HCT116 (cell line): ENCODE measurements at places on chromosomes 16 and 17. TPM values are rescaled to one million over a fixed set of nuclear protein-coding genes. Genes with fewer than 3 reads are reported as not detected.

DNA sequence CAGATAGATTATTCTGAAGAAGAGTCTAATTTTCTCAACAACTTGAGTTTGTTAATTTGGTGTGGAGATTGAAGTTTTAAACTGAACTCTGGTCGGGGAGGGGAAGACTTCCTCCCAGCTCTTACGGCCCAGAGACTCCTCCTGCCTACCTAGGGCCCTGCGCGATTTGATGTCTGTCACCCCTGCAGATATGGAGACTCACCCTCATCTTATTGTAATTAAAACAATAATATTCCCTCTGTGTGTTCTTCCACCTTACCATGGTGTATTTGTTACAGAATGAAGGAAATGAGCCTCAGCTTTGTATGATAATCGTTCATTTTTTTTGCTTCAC is 184.4 kb upstream of the CACNG5 start:
- peaks cover 14% of the 10 kb centered on the region for H3K4me1 ChIP-seq
- no peak overlapping the region for H3K4me3 ChIP-seq
- no peaks in the 10 kb centered on the region for H3K36me3 ChIP-seq
- H3K27ac ChIP-seq, result no peak overlapping the region

DNA sequence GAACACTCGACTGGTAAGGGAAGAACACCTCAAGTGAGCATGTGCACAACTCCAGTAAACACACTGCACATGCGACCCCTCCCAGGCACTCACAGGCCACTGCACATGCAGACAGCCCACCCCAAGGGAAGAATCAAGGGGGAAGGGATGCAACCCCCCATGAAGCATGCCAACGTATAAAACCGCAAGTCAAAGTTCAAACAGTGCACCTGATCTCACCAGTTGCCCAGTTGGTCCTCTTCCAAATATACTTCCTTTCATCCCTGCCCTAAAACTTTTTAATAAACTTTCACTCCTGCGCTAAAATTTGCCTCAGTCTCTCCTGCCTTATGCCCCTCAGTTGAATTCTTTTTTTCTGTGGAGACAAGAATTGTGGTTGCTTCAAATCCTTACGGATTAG is 51.0 kb upstream of the TOM1L1 start:
- H3K4me3 ChIP-seq, result no peak overlapping the region
- no peaks in the 10 kb centered on the region for H3K27me3 ChIP-seq
- no peaks in the 10 kb centered on the region for H3K4me1 ChIP-seq
- no peak for DNase-seq
- no peak overlapping the region for H3K27ac ChIP-seq

DNA sequence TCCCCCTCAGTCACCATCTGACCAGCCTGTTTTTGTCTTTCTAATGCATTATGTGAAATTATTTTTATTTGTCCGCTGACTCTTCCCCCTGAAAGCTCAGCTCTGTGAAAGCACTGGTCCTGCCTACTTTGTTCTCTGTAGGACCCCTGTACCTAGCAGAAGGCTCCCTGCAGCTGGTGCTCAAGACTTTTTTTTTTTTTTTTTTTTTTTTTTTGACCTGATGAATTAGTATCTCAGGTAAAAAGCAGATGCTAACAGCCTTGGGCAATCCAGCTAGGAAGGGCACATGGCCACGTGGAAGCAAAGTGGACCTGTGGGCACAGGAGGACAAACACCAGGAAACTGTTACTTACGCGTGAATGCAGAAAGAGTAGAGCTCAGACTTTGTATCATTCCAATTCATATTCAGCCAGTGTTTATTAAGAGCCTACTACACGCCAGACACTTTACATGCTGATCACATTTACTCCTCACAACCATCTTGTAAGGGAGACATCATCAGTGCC is 629 bp upstream of the UNC119 start:
- peak overlapping the region; percentile 81; the same call in 1 of the 2 replicates for H3K4me3 ChIP-seq
- peaks cover 12% of the 10 kb centered on the region; the same call in 1 of the 2 replicates for H3K36me3 ChIP-seq
- no peak for DNase-seq
- no peaks in the 10 kb centered on the region for H3K27me3 ChIP-seq
- H3K4me1 ChIP-seq, result peaks cover 18% of the 10 kb centered on the region

DNA sequence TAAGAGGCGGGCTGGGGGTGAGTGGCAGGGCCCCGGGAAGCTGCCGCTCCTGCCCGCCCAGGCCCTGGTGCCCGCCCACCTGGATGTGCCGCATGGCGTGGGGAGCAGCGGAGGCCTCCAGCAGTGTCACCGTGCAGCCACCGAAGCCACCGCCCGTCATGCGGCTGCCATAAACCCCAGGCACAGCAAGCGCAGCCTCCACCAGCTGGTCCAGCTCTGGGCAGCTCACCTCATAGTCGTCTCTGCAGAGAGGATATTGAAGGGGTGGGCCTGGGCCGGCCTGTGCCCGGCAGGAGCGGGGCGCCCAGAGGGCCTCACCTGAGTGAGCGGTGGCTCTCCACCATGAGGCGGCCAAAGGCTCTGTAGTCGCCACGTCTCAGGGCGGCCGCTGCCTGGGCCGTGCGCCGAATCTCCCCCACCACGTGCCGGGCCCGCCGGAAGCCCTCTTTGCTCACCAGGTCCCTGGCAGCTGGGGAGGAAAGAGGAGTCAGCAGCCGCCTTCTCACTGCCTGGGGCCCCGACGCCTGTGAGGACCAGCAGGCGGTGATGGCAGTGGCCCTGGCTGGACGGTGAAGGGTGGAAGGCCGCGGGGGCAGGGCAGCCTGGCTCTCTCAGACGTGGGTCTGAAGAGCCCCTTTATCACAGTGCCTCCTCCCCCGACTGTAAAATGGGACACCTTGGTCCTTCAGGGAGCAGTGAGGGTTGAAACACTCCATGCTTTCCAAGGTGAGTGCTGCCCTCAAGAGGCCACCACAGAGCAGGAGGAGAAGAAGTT is 6.7 kb downstream of the GALK1 start:
- no peak for DNase-seq
- no peak overlapping the region for H3K4me3 ChIP-seq
- peaks cover 9% of the 10 kb centered on the region; the same call in 1 of the 2 replicates for H3K4me1 ChIP-seq
- no peak overlapping the region; the same call in 1 of the 2 replicates for H3K27ac ChIP-seq

Gene METTL23
- 57.8 TPM for total RNA-seq

DNA sequence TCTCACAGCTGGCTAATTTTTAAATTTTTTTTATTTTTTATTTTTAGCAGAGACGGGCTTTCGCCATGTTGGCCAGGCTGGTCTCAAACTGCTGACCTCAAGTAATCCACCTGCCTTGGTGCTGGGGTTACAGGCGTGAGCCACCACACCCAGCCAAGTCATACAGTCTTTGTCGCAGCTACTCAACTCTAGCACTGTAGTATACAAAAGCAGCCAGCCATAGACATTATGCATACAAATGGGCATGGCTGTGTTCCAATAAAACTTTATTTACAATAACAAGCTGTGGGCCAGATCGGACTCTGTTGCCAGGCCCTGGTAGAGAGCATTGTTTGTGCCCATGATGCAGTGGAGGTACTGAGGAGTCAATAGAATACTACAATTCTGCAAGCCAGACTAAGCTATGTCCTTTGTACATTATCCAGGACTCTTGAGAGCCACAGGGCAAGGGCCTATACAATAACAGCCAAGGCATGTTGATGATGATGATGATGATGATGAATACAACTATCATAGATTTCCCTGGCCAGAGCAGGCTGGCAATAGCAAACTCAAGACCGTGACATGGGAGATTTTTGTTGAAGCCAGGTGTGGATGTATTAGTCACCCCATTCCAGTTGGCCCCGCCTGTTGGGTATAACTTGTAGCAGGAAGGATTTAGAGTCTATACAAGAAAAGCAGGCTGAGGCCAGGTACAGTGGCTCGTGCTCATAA is 101.8 kb downstream of the MYH11 start:
- H3K27ac ChIP-seq, result no peak overlapping the region
- no peak for DNase-seq
- no peaks in the 10 kb centered on the region for H3K36me3 ChIP-seq
- no peaks in the 10 kb centered on the region for H3K27me3 ChIP-seq

Gene PIK3R6
- 0.07 TPM for total RNA-seq

DNA sequence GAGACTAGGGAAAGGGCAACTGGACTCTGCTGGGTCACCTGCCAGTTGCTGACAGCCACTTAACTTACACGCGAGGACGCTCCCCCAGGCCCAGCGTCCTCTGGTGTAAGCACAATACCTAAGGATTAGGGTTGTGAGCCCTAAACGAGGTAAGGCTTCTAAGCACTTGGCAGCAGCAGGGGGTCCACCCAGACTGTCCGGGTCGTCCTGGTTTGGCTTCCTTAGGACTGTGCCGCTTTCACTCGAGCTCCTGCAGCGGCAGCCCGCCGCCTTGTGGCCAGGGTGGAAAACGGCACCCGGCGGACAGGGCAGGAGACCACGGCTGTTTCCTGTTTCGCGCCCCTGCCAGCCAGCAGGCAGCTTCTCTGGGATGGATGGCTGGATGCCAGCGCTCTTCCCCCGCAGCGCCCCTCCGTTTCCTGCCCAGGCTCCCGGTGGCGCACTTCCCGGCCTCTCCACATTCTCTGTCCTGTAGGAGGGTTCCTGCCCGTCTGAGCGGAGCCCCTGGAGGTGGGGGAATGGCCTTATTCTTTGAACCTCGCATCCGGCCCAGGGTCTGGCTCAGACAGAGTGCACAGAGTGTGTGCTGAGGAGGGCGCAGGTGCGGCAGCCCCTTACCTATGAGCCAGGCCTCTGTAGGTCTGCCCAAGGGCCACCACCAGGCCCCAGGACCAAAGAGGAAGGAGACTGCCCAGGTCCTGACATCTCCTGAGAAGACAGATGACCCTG is 47.0 kb upstream of the AMZ2 start:
- H3K27me3 ChIP-seq, result no peaks in the 10 kb centered on the region
- peak; percentile 58 for DNase-seq
- H3K4me1 ChIP-seq, result peaks cover 25% of the 10 kb centered on the region
- H3K36me3 ChIP-seq, result no peaks in the 10 kb centered on the region
- no peak overlapping the region for H3K27ac ChIP-seq
- H3K4me3 ChIP-seq, result peak overlapping the region; percentile 27

- H3K27me3 ChIP-seq, result no peaks in the 10 kb centered on the region
- no peak for DNase-seq
- H3K4me1 ChIP-seq, result peaks cover 14% of the 10 kb centered on the region
- no peaks in the 10 kb centered on the region for H3K36me3 ChIP-seq
Measured at GRCh38 chr16:58636466-58636865, 6.8 kb upstream of the CNOT1 start.

Gene KCTD2
- total RNA-seq, result 23.3 TPM

- no peak overlapping the region for H3K4me3 ChIP-seq
- no peak overlapping the region for H3K27ac ChIP-seq
- H3K27me3 ChIP-seq, result no peaks in the 10 kb centered on the region
- DNase-seq, result no peak
- H3K4me1 ChIP-seq, result no peaks in the 10 kb centered on the region
Measured at GRCh38 chr17:32298298-32298697, 32.7 kb downstream of the RHBDL3 start.

GRCh38 chr16:83808573-83809014 is 816 bp downstream of the HSBP1 start:
- DNase-seq, result no peak
- peak overlapping the region; percentile 80 for H3K27ac ChIP-seq
- H3K27me3 ChIP-seq, result no peaks in the 10 kb centered on the region
- peak overlapping the region; percentile 89 for H3K4me3 ChIP-seq

GRCh38 chr16:88936008-88936555 is 40.9 kb downstream of the CBFA2T3 start:
- no peak for DNase-seq
- H3K27ac ChIP-seq, result peak overlapping the region; percentile 27; the same call in 1 of the 2 replicates
- peaks cover 3% of the 10 kb centered on the region for H3K4me1 ChIP-seq
- no peak overlapping the region for H3K4me3 ChIP-seq
- H3K36me3 ChIP-seq, result no peaks in the 10 kb centered on the region

GRCh38 chr16:49661465-49662187 is 194.3 kb downstream of the ZNF423 start:
- no peaks in the 10 kb centered on the region for H3K36me3 ChIP-seq
- DNase-seq, result no peak
- no peaks in the 10 kb centered on the region for H3K4me1 ChIP-seq
- H3K27me3 ChIP-seq, result no peaks in the 10 kb centered on the region
- no peak overlapping the region for H3K4me3 ChIP-seq

- H3K4me3 ChIP-seq, result no peak overlapping the region
- no peaks in the 10 kb centered on the region for H3K27me3 ChIP-seq
- H3K36me3 ChIP-seq, result no peaks in the 10 kb centered on the region
- H3K4me1 ChIP-seq, result no peaks in the 10 kb centered on the region
- H3K27ac ChIP-seq, result no peak overlapping the region
- DNase-seq, result no peak
Measured at GRCh38 chr16:79134300-79134699, 466.2 kb downstream of the MAF start.

DNA sequence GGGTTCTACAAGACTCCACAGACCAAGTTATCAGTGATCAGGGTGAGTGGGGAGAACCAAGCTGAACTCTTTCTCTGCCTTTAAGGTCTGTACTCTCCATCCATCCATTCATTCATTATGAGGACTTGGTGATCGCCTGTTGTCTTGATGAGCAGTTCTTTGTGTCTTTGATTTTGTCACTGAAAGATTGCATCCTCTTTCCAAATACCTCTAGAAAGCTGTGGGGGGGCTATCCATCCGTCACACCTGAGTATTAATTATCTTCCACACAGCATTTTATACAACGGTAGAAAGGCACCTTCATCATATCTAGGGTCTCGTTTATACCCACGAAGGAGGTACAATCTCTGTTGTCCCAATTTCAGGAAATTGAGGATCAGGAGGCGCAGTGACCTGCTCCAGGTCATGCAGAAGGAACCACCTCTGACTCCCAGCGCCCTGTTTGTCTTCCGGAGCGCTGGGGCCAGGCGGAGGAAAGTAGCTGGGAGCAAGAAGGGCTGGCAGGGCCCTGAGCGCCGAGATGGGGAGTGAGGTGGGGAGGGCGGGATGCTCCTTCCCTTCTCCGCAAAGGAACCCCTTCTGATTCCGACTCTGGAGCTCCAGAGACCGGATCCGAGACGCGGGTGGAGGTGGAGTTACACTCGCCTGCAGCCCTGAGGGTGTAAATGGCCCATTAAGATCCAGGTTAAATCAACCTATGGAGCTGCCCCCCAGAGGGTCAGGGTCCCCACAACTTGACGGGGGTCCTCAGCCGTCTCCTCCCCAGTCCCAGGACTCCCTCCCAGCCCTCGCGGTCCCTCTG is 605 bp upstream of the ABAT start:
- peaks cover 37% of the 10 kb centered on the region for H3K4me1 ChIP-seq
- peak overlapping the region; percentile 43 for H3K4me3 ChIP-seq
- no peaks in the 10 kb centered on the region for H3K36me3 ChIP-seq
- no peaks in the 10 kb centered on the region for H3K27me3 ChIP-seq
- H3K27ac ChIP-seq, result no peak overlapping the region; the same call in 1 of the 2 replicates

- peak overlapping the region; percentile 44 for H3K4me3 ChIP-seq
- no peaks in the 10 kb centered on the region for H3K36me3 ChIP-seq
- DNase-seq, result peak; percentile 60
- H3K27me3 ChIP-seq, result no peaks in the 10 kb centered on the region
- peaks cover 72% of the 10 kb centered on the region for H3K4me1 ChIP-seq
Measured at GRCh38 chr17:8125154-8125946, 1.4 kb upstream of the HES7 start.

GRCh38 chr17:14777291-14777690 is 476.4 kb downstream of the HS3ST3B1 start:
- H3K27me3 ChIP-seq, result no peaks in the 10 kb centered on the region
- no peak for DNase-seq
- no peak overlapping the region for H3K4me3 ChIP-seq
- H3K4me1 ChIP-seq, result no peaks in the 10 kb centered on the region
- no peak overlapping the region for H3K27ac ChIP-seq
- no peaks in the 10 kb centered on the region for H3K36me3 ChIP-seq

GRCh38 chr17:41649923-41650519 is 25.6 kb upstream of the KRT17 start:
- peaks cover 44% of the 10 kb centered on the region for H3K4me1 ChIP-seq
- H3K27ac ChIP-seq, result peak overlapping the region; percentile 61; the same call in 1 of the 2 replicates
- no peaks in the 10 kb centered on the region for H3K27me3 ChIP-seq
